IMR-90 (cell line): ENCODE measurements at places on chromosomes 7 and 10. TPM values are rescaled to one million over a fixed set of nuclear protein-coding genes. Genes with fewer than 3 reads are reported as not detected.

Gene SHH
- under 0.01 TPM in 1 of 2 replicates, not detected in the other for total RNA-seq

Gene PON3
- not detected in 2 replicates for total RNA-seq

Gene DNAJC1
- total RNA-seq, result 13.3 and 22.8 TPM in 2 replicates

Gene ANXA11
- total RNA-seq, result 39.4 and 40.8 TPM in 2 replicates

- H3K4me1 ChIP-seq, result no peaks in the 10 kb centered on the region
- no peak for DNase-seq
- H3K27me3 ChIP-seq, result peaks cover 7% of the 10 kb centered on the region
- no peak overlapping the region for H3K4me3 ChIP-seq
- no peak overlapping the region for H3K27ac ChIP-seq
- H3K36me3 ChIP-seq, result no peaks in the 10 kb centered on the region
These were observed 12.7 kb downstream of the C10orf71 start for GRCh38 chr10:49311555-49312236.

- H3K4me1 ChIP-seq, result peaks cover 4% of the 10 kb centered on the region; the same call in 1 of the 2 replicates
- 0 out of 2 replicates have a peak, but pooled peaks cover 1% of the 10 kb centered on the region for H3K36me3 ChIP-seq
- H3K4me3 ChIP-seq, result no peak overlapping the region
- DNase-seq, result peak; percentile 59
- H3K27me3 ChIP-seq, result no peaks in the 10 kb centered on the region
- H3K27ac ChIP-seq, result no peak overlapping the region
These were observed 68.0 kb downstream of the LANCL2 start for GRCh38 chr7:55432939-55433784.

GRCh38 chr10:34722404-34722803 is 92.7 kb downstream of the PARD3 start:
- no peak overlapping the region for H3K27ac ChIP-seq
- H3K4me3 ChIP-seq, result no peak overlapping the region
- DNase-seq, result no peak
- no peaks in the 10 kb centered on the region for H3K27me3 ChIP-seq
- peaks cover 9% of the 10 kb centered on the region for H3K4me1 ChIP-seq

DNA sequence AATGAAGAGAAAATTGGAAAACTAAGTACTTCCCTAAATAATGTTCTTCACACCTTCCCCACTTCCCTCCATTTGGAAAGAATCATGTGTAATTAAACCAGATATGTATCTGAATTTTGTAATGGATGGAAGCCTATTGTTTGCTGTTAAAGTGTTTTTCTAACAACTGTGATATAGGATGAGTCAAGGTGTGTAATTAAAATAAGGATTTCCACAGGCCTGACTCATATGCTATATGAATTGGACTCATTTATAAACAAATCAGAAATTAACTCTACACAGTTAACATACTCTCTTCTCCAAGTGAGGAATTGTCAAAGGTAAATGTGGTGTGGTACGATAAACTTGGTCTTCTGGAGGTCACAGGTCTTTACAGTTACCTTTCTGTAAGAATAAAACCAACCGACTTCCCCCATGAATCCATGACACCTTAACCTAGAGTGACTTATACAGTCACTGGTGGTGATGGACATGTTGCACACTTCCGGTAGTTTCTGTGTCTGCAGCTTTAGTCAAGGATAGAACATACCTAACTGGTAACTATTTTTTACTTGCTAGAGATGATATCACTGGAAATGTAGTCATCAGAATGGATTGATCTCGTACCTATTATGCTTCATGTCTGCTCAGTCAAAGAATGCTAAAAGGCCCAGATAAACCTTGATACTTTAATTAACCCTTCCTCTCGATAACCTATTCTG is 12.8 kb downstream of the PNLIPRP3 start:
- no peaks in the 10 kb centered on the region for H3K4me1 ChIP-seq
- no peaks in the 10 kb centered on the region for H3K36me3 ChIP-seq
- DNase-seq, result no peak
- H3K4me3 ChIP-seq, result no peak overlapping the region
- H3K27me3 ChIP-seq, result no peaks in the 10 kb centered on the region

- no peak for DNase-seq
- no peak overlapping the region for H3K27ac ChIP-seq
- no peaks in the 10 kb centered on the region for H3K4me1 ChIP-seq
- no peaks in the 10 kb centered on the region for H3K36me3 ChIP-seq
- H3K4me3 ChIP-seq, result no peak overlapping the region
These were observed 138.1 kb downstream of the HERPUD2 start for GRCh38 chr7:35556515-35557471.

DNA sequence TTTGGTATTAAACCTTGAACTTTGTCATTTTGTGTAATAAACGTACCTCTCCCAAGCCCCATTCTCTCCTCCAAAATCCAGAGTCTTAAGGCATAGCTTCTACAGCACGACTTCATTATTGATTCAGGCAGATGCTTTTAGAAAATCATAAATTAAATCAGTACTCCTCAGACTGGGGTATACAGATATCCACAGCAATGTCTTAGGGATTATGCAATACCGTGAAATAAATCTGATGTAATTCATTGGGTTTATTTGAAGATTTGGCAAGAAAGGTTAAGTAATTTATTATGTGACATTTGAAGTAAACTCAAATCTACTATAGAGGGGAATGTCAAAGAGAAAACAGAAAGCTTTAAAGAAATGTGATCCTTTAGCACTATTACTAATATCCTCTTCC is 246.1 kb upstream of the PLXDC2 start:
- no peaks in the 10 kb centered on the region for H3K27me3 ChIP-seq
- no peak overlapping the region for H3K4me3 ChIP-seq
- H3K36me3 ChIP-seq, result no peaks in the 10 kb centered on the region
- no peak for DNase-seq

DNA sequence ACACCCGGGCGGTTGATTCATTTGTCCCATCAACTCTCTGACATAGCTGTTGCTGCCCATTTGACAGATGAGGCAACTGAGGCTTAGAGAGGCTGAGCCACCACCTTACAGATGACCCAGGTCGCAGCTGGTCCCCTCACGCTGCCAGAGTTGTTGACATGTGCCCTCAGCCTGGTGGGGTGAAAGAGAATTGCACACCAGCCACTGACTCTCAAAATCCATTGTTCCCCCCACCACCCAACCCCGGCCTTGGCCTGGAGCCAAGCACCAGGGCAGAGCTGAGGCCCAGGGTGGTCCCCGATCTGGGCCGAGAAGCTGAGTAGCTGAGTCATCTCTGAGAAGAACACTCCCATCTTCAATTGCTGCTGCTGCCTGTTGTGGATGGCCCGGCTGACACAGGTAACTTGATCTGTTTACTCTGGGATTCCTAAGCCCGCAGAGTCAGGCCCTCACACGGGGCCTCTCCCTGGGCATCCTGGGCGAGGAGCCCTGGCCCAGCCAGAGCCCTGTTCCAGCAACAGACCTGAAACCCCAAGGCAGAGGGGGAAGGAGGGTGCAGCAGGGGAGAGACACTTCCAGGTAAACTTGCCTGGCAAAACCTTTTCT is 27.5 kb downstream of the PVRIG start:
- no peaks in the 10 kb centered on the region for H3K36me3 ChIP-seq
- no peak overlapping the region; the same call in 1 of the 2 replicates for H3K27ac ChIP-seq
- no peak overlapping the region for H3K4me3 ChIP-seq
- peak; percentile 86 for DNase-seq
- H3K4me1 ChIP-seq, result peaks cover 9% of the 10 kb centered on the region

DNA sequence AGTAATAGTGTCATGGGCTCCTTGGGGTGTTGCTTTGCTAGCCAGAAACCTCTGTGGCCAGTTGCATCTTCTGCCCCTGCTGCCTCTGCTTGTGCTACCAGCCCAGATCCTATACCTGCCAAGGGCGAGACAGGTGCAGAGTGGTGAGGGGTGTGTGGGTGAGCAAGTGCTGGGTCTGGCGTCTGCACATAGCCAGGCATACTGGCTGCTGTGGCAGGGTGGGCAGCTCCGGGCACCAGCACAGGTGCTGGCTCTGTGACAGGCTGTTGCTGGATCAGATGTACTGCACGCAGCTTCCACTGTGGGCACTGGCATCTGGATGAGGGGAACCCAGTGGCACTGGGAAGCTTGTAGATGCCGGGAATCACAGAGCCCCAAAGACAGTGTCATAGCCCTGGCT is 148.4 kb downstream of the NXPH1 start:
- H3K4me3 ChIP-seq, result no peak overlapping the region
- no peaks in the 10 kb centered on the region for H3K27me3 ChIP-seq
- no peaks in the 10 kb centered on the region for H3K36me3 ChIP-seq
- no peak for DNase-seq
- H3K27ac ChIP-seq, result no peak overlapping the region

- no peak within 1 kb of the TSS for H3K4me3 ChIP-seq
- no peak within 1 kb of the TSS for H3K27ac ChIP-seq
- peaks cover 2% of the 10 kb centered on the region; the same call in 1 of the 2 replicates for H3K4me1 ChIP-seq
- no peak for DNase-seq
- peaks cover 4% of the 10 kb centered on the region; the same call in 1 of the 2 replicates for H3K27me3 ChIP-seq
- H3K36me3 ChIP-seq, result no peaks in the 10 kb centered on the region
These were observed at the start of gene MRLN for GRCh38 chr10:59753267-59753666. TSS of gene MRLN (minus strand) at chr10:59753455.

- H3K27me3 ChIP-seq, result no peaks in the 10 kb centered on the region
- no peaks in the 10 kb centered on the region for H3K36me3 ChIP-seq
- H3K27ac ChIP-seq, result no peak overlapping the region; the same call in 1 of the 2 replicates
- H3K4me1 ChIP-seq, result peaks cover 28% of the 10 kb centered on the region
- DNase-seq, result peak; percentile 98
These were observed 40.3 kb upstream of the LRRC17 start for GRCh38 chr7:102872460-102872859.

DNA sequence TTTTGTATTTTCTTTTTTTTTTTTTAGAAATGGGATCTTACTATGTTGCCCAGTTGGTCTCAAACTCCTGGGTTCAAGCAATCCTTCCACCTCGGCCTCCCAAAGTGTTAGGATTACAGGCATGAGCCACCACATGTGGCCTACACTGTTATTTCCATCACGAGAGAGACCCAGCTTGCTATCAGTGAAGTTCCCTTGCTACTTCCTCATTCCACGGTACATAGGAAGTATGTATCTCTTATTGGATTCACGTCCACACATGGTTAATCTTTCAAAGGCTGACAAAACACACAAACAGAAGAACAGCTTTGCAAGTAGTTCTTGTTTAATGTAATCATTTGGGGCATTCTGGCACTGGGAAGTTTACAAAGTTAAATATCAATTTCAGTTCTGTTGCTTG is 50.9 kb downstream of the DCLRE1A start:
- peak; percentile 2 for DNase-seq
- H3K4me3 ChIP-seq, result no peak overlapping the region
- peaks cover 16% of the 10 kb centered on the region for H3K27me3 ChIP-seq
- H3K27ac ChIP-seq, result no peak overlapping the region

DNA sequence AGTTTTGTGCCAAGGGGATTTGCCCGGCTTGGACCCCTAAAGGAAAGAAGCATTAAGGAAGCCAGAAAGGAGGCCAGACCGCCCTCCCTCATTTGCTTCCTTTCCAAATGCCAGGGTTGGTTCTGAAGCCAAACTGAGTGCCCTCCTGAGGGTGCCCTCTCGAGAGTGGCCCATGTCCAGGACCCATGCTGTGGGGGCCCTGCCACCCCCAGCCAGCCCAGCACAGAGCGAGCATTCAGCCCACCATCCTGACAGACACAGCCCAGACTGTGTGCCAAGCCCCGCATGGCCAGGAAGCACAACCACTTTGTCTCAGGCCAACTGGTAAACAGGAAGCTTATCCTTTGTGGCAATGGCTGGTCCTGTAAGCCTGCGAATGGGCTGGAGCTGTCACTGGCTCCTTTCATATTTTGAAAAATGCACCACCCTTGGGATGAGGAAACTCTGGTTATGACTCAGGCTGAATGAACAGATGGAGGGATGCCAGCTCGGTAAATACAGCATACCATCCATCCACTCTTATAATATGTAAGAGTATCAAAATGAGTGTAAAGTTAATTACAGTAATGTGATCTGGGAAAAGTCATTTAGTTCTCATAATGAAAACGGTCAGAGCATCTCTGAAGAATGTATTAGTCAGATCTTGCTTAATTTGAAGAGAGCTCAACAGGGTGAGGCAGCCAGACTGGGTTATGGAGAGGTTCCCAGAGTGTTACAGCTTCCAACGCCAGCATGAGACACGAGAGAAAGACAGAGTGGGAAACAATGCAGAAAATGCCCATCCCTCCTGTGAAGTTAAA is 65.0 kb downstream of the STK17A start:
- no peaks in the 10 kb centered on the region for H3K27me3 ChIP-seq
- DNase-seq, result peak; percentile 100
- peaks cover 10% of the 10 kb centered on the region for H3K36me3 ChIP-seq
- H3K4me3 ChIP-seq, result peak overlapping the region; percentile 1; the same call in 1 of the 2 replicates
- H3K4me1 ChIP-seq, result peaks cover 42% of the 10 kb centered on the region

DNA sequence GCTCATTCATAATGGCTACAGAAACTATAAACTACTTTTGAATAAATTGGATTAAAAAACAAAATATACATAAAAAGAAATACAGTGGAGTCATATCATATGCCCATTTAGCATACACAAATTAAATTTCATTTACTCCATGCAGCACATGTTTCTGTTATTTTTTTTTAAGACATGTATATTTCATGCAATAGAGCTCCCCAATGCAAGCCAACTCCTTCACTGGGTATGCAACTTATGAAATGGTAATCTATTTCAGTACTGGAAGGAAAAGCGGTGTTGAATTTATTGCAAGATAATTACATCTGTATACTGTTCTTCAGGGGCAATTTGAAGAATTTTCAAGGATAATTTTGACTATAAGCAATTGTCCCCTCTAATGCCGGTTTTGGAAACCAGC is 49.9 kb downstream of the NEUROD6 start:
- H3K36me3 ChIP-seq, result no peaks in the 10 kb centered on the region
- no peak overlapping the region for H3K27ac ChIP-seq
- DNase-seq, result no peak
- no peaks in the 10 kb centered on the region for H3K27me3 ChIP-seq
- H3K4me1 ChIP-seq, result no peaks in the 10 kb centered on the region
- no peak overlapping the region for H3K4me3 ChIP-seq

- H3K4me1 ChIP-seq, result peaks cover 18% of the 10 kb centered on the region
- H3K27me3 ChIP-seq, result no peaks in the 10 kb centered on the region
- H3K4me3 ChIP-seq, result no peak overlapping the region
- DNase-seq, result peak; percentile 56
- no peak overlapping the region for H3K27ac ChIP-seq
These were observed 25.2 kb downstream of the LOXL4 start for GRCh38 chr10:98242823-98243222.

DNA sequence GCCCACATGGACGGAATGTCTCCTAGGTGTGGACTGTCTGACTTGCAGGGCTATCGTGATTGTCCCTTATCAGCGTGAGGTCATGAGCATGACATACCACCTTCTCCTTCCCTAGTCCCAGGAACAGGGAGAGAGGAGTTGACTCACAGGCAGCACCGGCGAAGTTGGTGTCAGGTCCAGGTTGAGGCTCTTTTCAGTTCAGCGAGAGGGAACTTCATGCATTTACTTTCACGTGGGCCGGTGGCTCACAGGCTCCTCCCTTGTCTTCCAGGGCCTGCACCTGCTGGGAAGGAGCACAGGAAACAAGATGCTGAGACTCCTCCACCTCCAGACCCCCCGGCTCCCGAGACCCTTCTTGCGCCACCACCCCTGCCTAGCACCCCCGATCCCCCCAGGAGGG is 46.1 kb downstream of the PROSER2 start:
- H3K36me3 ChIP-seq, result no peaks in the 10 kb centered on the region
- no peak overlapping the region for H3K27ac ChIP-seq
- no peaks in the 10 kb centered on the region for H3K27me3 ChIP-seq
- H3K4me1 ChIP-seq, result no peaks in the 10 kb centered on the region

GRCh38 chr10:27685681-27686080 is 59.9 kb downstream of the MKX start:
- DNase-seq, result no peak
- no peaks in the 10 kb centered on the region for H3K27me3 ChIP-seq
- H3K36me3 ChIP-seq, result no peaks in the 10 kb centered on the region
- H3K4me3 ChIP-seq, result no peak overlapping the region
